ENCODE measurements at places on chromosomes 16 and 17.

- DNase-seq, result no peak
Observed at GRCh38 chr17:79566251-79566955, 44.4 kb downstream of the RBFOX3 start.

GRCh38 chr17:67656494-67657203 is 61.1 kb upstream of the NOL11 start:
- no peak for DNase-seq

DNA sequence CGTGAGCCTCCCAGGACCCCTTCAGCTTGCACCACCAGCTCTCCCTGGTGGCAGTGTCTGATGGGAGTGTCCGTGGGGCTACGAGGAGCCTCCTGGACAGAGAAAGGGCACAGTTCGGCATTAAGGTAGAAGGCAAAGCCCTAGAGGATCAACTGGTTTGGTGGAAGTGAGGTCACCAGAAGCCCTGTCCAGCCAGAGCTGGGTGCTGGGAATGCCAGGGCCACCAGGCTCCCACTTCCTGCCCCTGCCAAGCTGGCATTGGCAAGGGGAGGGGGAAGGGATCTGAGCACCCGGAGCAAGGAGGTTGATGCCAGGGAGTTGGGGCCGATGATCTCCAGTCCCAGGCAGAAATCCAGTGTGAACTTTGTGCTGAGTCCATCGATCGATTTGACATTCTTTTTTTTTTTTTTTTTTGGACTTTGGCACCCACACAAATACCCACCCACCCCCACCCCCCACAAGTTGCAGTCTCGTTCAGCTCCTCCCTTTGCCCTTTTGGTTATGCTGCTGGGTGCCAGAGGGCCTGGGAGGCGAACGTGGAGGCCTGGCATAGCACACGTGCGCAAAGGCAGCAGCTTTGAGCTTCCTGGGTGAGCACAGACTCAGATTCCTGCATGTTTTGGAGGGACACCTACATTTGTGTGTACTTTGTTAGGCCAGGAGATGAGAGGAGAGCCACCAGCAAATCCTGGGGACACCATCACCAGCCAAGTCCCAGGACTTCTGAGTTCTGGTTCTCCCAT is 2.1 kb downstream of the NHERF1 start:
- no peak for DNase-seq

- DNase-seq, result no peak
Observed at GRCh38 chr17:7755095-7755890, 37.7 kb downstream of the DNAH2 start.

DNA sequence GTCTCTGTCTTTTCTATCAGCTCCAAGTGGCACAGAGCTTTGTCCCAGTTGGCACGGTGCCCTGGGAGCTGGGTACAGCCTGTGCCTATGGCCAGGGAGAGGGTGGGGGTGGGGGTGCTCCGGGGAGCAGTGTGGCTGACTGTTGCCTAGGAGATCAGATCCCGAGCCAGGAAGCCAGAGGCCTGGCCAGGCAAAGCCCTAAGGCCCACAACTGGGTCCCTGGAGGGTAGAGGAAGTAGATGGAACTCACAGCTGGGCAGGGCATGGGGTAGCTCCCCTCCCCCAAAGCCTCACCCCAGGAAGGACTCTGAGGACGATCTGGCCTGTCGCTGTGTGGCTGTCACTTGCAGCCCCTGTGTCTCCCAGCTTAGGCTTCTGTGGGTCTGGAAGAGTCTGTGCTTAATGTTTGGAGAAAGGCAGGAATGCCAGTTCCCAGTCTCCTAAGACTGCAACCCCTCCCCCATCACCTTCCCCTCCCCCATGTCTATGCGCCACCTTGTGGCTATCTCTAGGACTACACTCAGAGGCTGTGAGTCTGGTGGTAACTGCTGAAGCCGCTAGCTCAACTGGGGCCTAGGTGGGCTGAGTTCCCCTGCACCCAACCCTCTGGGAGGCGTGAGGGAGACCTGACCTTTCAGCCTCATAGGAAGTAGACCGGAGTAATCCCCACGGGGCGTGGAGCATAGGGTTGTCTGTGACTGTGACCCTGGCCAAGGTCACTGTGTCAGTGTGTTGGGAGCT is 12.6 kb downstream of the THRA start:
- peak; percentile 51 for DNase-seq

GRCh38 chr16:21265104-21265837 is 12.8 kb downstream of the CRYM start:
- DNase-seq, result no peak

DNA sequence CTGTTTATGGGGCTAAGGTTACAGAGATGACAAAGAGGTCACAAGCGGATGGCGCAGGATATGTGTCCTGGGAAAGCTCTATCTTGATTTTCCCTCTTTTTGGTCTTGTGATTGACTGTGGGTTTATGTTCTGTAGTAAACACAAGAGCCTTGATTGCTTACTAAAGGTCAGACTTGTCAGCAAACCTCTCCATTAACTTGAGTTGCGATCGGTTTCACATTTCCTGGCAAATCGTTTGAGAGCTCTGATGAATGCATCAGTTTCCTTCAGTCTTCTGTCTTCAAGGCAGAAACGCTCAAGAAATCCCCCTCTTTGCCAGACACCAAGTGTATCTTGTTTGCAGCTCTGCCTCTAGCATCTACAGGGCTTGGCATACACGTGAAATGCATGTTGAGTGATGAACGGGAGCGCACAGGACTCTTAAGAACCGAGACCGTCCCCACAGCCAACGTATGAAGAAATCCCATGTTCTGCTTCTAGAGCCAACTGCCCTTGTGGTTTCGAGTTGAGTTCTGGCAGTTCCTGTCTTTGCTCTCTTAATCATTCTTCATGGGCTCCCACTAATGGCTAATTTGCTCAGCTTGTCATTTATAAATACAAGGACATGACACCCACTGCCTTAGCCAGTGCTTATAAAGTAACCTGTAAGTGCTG is 143.3 kb downstream of the PITPNC1 start:
- no peak for DNase-seq

GRCh38 chr17:7167832-7168231 is 11.3 kb downstream of the ASGR1 start:
- no peak for DNase-seq

GRCh38 chr17:31738996-31739699 is 119.9 kb downstream of the COPRS start:
- no peak for DNase-seq

- DNase-seq, result no peak
Observed at GRCh38 chr17:44636562-44636961, 19.7 kb upstream of the MEIOC start.

DNA sequence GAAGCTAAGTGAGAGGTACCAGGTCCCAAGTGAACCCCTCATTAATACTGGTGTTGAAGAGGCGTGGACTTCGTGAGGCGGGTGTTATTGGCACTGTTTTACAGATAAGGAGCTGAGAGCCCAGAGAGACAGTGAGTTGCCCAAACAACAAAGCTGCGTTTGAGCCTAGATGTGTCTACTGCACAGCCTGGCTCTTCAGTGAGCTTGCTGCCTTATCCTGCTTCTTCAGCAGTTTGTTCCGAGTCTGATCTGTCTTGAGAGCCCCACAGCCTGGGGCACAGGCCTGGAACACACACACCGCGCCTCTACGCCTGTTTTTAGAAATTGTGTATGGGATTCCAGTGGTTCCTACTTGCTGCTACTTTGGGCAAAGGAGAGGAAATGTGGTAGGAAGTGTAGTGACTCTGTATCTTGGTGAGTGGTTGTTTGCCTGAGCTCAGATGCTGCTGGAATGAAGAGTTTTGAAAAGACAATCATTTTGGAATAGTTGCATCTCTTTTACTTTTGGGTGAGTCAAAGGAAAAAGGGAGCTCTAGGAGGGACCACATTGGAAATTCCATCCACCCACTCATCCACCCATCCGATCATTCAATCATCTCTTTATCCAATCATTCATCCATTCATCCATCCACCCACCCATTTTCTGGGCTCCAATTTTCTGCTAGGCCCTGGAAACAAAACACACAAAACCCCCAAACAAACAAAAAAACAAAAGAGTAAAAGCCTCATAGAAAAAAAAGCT is 22.3 kb upstream of the PLCG2 start:
- DNase-seq, result no peak

DNA sequence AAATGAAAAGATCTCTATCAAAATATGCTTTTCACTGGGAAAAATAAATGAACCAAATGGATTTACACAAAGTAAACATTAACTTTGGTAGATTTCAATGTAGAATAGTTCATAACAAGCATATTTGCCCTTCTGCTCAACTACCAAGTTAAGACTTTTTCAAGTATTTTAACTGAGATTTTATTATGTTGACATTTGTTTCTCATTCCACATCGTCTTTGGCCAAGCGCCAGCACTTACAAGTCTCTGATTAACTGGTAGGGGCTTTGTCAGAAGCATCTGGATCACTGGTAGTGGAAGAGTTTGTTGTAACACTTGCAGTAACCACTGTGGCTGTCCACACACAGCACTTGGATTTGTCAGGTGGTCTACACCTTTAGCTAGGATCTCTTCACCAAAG is 22.9 kb downstream of the SLFN12L start:
- DNase-seq, result no peak

- DNase-seq, result no peak
Observed at GRCh38 chr17:49218941-49219913, 8.7 kb downstream of the ABI3 start.

GRCh38 chr17:37608351-37609169 is 658 bp downstream of the SYNRG start:
- DNase-seq, result no peak

Measured in stimulated activated CD4-positive, alpha-beta T cell treated with anti-CD3 and anti-CD28 coated beads, TNF-alpha, amount 100 ng/mL, for 1 hour (primary cell).